ENCODE measurements at places on chromosomes 1 and 21.

GRCh38 chr21:39110431-39110830 is 72.8 kb downstream of the PSMG1 start:
- DNase-seq, result no peak

DNA sequence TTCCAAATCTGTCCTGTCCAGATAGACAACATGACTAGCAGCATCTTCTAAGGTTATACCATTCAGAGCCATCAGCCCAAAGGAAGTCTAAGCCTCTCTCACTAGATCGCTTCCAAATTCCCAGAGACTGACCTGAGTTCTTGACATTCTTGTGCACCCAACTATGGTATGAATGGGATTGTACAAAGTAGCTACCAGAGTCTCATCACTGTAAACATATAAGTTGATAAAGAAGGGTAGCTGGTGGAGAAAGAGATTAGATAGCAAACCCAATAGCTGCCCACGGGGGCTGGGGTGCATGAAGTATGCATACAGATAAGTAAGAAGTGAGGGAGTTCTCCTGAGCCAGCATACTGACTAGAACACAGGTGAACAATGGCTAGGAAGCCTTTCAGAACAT is 180.0 kb downstream of the PLPP3 start:
- DNase-seq, result no peak

GRCh38 chr1:67514300-67514699 is 84.1 kb upstream of the SERBP1 start:
- no peak for DNase-seq

DNA sequence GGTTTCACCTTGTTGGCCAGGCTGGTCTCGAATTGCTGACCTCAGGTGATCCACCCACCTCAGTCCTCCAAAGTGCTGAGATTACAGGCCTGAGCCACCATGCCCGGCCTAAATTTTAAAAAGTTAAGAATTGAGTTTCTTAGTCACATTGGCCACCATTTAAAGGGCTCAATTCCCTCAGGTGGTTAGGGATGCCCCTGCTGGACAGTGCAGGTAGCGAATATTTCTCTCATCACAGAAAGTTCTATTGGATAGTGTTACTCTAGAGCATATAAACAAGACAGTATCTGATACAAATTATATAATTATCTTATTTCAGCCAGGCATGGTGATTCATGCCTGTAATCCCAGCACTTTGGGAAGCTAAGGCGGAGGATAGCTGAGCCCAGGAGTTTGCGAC is 320.2 kb downstream of the ZP4 start:
- DNase-seq, result no peak

GRCh38 chr1:160204526-160205241 is 500 bp upstream of the PEA15 start:
- DNase-seq, result no peak

- DNase-seq, result no peak
These were observed 10.3 kb downstream of the ALDH9A1 start for GRCh38 chr1:165688046-165688445.

GRCh38 chr21:39690454-39690853 is 54.5 kb upstream of the IGSF5 start:
- DNase-seq, result no peak

DNA sequence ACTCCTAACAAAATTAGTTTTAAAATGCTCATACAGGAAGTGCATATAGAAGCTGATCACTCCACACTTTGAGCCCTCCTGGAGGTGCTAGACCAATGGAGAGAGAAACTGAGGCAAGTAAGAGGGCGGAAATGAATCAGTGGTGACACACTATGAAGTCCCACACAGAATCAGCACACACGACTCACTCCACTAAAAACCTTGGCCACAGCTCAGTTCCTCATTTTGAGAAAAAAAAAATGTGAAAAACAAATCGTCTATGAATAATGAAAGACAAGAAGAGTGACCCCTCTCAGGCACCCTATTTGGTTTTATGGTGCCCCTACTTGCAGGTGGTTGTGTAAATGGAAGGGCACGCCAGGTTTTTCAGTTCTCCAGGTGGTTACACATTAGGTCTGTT is 675.1 kb upstream of the BRINP3 start:
- DNase-seq, result no peak

DNA sequence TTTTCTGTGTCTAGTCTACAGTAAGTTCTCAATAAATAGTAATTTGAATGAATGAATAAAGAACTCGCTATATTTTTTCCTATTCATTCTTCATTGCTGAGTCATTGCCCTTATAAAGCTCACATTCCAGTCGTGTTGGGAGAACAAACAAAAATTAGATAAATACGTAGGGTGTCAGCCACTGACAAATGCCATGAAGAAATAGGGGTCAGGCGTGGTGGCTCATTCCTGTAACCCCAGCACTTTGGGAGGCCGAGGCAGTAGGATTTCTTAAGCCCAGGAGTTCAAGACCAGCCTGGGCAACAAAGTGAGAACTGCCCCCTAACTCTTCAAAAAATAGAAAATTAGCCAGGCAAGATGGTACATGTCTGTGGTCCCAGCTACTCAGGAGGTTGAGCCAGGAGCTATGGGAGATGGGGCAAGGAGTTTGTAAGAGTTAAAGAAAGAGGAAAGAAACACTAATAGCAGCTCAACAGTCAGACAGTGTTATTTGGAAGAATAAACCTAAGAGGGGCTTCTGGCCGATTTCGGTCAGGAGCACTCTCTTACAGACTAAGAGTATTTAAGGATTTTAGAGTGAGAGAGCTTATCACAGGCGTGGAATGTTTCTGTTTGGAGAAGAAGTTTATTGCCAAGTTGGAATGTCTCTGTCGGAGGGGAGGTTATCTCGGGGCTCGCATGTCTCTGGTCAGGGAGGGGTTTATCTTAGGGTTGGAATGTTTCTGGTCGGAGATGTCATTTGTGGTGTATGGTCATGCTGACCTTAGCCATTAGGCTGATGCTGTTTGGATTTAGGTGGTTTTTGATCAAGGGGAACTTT is 1.8 kb upstream of the CHML start:
- DNase-seq, result no peak

- no peak for DNase-seq
These were observed 4.0 kb upstream of the ZBTB40 start for GRCh38 chr1:22447621-22448111.

- DNase-seq, result no peak
These were observed 28.5 kb upstream of the EEIG2 start for GRCh38 chr1:108531444-108531843.
